HL-60 (cell line): ENCODE measurements at places on chromosomes 16 and 17.

DNA sequence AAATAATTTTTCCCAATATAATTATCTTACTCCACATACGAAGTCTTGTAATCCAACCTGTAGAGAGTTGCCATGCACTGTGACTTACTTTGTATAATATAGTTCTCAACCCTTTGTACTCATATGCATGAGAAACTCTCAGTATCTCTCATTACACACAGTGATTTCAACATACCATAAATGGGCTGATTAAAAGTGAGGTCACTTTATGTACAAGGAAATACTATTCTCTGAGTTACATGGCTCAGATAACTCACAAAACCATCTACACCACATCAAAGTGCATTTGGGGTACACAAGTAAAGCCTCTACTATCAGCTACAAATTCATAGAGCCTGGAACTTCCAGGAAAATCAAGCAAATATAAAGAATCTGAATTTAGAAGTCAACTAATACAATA is 27.9 kb downstream of the SLFN12 start:
- DNase-seq: no peak

DNA sequence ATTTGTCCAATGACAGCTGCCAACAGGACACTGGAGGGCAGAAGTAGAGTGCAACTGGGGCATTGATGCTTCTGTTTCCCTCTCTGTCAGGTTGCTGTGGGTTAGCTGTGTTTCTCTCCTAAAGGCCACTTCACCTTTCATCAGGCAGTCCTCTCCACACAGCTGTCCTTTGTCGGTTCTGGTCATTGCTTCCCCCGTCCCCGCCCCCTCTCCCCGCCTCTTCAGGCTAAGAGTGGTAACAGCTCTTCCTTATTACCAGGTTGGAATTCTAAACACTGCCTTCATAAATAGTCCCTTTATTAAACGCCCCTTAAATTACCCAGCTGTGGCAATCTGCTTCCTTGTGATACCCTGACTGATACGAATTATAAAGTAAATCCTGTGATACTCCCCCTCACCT is 31.8 kb upstream of the NSRP1 start:
- DNase-seq: no peak

DNA sequence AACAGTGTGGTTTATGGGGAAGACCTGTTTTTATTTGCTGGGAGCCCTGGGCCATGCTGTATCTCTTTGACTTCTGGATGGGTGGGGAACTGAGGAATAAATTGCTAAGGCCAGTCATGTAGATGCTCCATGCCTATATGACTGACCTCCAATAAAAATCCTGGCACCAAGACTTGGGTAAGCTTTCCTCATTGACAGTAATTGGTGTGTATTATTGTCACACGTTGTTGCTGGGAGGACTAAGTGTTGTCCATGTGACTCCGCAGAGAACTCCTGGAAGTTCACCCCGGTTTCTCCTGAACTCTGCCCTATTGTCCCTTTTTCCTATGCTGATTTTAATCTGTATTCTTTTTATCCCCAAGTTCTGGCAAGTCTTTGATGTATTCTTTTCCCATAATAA is 33.4 kb upstream of the USP22 start:
- DNase-seq: no peak

- no peak for DNase-seq
Observed at GRCh38 chr16:3879258-3879886, 1.1 kb downstream of the CREBBP start.

GRCh38 chr16:3214904-3215600 is 19.9 kb downstream of the ZNF200 start:
- DNase-seq: peak; percentile 25

DNA sequence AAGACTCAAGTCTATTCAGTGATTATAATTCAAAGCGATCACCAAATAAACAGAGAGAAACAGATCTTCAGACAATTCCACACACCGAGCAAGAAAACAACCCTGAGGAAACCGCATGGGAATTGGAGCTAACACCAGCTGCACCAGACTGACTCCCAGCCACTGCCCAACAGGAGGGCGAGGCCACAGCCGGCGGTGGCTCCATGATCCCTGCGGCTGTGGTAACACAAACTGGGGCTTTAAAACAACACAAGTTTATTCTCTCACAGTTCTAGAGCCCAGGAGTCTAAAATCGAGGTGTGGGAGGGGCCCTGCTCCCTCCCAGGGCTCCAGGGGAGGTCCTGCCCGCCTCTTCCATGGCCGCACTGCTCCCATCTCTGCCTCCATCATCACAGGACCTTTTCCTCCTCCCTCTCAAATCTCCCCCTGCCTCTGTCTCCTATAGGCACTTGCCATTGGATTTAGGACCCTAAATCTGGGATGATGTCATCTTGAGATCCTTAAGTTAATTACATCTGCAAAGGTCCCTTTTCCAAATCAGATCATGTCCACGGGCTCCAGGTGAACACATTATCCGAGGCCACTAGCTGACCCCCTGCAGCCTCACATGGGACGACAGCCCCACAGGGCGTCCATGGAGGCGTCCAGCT is 9.7 kb upstream of the HEXD start:
- no peak for DNase-seq

GRCh38 chr17:45131616-45132319 is 547 bp downstream of the PLCD3 start:
- no peak for DNase-seq
